ENCODE measurements at places on chromosomes 4 and X.

GRCh38 chr4:72383439-72383838 is 185.6 kb downstream of the ADAMTS3 start:
- DNase-seq = no peak

GRCh38 chr4:145852256-145852839 is 86.3 kb downstream of the ZNF827 start:
- no peak for DNase-seq

DNA sequence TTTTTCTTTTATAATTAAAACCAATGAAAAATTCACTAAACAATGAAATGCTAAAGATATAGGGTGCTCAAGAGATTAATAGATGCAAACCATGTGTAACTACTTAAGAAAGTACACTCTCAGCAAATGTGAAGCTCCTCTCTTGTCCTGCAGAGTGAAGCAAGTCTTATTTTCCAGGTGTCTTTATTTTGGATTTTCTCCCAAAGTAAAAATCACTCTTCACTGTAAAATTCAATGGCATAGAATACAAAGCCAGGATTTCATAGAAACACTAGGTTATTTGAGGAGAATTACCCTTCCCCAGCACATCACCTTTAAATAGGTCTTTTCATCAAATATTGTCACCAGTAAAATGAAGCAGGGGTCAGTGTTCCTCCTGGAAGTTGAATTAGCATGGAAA is 57.0 kb upstream of the GIMD1 start:
- no peak for DNase-seq

GRCh38 chr4:55733932-55734331 is 85.7 kb upstream of the EXOC1L start:
- DNase-seq = peak; percentile 8

DNA sequence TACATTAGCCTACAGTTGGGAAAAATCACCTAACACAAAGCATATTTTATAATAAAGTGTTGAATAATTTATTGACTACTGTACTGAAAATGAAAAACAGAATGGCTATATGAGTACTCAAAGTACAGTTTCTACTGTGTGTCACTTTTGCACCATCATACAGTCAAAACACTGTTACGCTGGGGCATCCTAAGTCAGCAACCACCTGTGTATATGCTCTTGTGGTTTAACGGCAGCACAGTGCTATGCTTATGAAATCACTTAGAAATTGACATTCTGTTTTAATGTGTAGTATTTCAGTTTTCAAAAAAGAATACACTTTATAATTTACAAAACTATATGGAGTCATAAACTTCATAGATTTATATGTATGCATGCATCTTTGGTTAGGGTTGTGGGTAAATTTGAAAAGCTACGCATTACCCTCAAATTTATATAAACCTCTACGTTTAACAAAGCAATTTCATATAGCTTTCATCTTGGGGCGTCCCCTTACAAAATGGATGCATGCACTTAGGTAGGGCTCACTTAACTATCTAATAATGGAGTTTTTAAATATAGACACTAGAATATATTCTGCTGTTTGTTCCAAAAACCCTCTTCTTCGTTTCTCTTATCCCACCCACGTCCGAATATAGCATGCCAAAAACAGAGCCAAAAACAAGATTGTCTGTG is 690 bp upstream of the NEIL3 start:
- DNase-seq = peak; percentile 88

DNA sequence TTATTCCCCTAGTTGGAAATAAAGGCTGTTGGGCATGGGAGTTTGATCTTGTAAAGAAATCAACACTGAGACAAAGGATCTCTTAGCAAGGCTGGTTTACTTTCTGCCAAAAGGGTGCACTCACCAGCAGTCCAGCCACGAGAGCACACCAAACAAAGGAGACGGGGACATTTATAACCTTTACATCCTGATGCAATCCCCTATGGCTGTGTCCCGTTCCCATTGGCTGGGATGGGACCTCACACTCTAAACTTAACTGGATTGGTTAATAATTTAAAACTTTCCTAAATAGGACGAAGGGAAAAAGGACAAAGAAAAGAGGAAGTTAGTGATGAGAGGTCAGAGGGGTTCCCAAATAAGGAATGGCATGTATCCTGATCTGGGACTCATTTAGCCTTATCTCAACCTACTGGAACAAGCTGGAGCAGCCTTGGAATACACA is 17.9 kb downstream of the METAP1 start:
- no peak for DNase-seq

DNA sequence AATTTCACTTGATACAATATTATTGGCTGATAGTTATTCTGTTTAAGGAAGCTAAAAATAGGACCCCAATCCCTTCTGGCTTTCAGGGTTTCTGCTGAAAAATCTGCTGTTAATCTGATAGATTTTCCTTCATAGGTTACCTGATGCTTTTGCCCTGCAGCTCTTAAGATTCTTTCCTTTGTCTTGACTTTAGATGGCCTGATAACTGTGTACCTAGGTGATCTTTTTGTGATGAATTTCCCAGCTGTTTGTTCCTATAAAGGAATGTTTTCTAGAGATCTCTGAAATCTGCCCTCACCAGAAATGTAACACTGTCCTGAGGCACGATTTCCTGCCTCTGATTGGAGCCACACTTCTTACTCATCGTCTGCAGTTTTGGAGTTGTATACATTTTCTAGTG is 69.4 kb upstream of the PRDM5 start:
- DNase-seq = no peak

- no peak for DNase-seq
These were observed 109.3 kb downstream of the NFKB1 start for GRCh38 chr4:102610476-102610875.

DNA sequence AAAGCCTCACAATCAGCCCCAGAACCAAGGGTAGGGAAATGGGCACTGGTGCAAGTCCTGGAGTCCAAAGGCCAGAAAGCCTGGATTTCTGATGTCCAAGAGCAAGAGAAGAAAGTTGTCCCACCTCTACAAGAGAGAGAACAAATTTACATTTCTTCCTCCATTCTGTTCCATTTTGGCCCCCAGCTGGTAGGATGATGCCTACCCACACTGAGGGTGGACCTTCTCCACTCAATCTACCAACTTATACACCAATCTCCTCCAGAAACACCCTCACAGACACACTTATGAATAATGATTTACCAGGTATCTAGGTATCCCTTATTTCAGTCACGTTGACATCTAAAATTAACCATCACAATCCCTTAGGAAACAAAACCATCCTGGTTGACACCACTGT is 367.8 kb upstream of the GRIA3 start:
- DNase-seq = no peak

- DNase-seq = no peak
These were observed 194.2 kb downstream of the CLCN4 start for GRCh38 chrX:10350981-10351380.

- DNase-seq = no peak
These were observed 175.9 kb downstream of the DCLK2 start for GRCh38 chr4:150253965-150254630.

DNA sequence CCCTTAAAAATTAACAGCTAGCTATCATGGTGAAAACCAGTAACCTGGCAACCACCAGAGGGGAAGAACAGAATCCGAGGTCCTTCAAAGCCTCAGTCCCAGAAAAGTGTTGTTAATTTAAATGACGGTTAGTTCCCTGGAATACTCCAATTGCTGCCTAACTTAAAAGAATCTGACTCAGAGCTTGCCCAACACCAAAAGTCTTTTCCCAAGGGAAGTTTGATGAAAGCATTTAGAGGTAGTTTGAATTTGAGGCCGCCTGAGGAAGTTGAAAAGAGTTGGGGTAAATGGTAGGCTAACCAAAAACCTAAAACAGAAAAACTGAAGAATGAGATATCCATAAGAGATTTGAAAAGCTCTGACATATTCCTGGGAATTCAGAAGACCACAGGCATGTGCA is 46.6 kb downstream of the IL13RA2 start:
- no peak for DNase-seq

GRCh38 chrX:10906866-10907265 is 204.3 kb upstream of the HCCS start:
- DNase-seq = no peak

DNA sequence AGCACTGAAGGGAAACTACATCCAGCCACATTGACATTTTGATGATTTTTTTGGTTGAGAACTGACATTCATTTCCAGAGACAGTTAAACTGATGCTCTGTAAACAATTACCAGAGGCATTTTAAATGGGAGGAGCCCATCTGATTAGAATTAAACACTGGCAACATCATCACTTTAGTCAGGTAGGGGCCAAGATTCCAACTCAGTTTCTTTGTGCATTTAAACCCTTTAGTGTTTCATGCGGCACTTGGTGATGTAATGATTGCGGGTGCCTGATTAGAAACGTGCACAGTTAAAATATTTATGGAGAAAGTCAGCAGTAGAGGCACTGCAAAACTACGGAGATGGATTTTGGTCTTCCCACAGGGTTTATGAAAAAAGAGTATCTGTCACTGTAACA is 16.1 kb downstream of the TNIP3 start:
- DNase-seq = no peak

DNA sequence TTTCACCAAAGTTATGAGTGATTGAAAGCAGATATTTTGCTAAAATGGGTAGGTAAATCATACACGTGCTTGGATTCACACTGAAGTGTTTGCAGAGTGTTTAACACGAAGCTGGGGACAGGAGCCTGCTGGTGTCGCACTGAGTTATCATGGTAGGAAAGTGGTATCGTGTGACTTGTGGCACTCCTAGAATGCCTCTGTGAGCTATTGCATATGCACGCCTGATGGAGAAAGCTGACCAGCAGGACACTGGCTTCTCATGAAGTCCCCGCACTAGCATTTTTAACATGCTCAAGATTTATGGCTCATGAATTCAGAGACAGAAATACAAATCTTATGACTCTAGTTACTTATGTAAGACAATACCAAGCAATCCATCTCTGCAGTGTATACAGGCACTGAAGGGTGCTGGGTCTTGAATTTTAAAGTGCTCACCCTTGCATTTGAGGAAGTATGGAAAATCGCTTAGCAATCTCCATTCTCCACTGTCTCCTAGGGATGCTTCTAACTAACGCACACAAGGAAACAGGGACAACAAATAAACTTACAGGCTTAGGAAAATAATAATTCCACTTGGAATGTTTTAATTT is 19.8 kb downstream of the VCX3B start:
- no peak for DNase-seq

DNA sequence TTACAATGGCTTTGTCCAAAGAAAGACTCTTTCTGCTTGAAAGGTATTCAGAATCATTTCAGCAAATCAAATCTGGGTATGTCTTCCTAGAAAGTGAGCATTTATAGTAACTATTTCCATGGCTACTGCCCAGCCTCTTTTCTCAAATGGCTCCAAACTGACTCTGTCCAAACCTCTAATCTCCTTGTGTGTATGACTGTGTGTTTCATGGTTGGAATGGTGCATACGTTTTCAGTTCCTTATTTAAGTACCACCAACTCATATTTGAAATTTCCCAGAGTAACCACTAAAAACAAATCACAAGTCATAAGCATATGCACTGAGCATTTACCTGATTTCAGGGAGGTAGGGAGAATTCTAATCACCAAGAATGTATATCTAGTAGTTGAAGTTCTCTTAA is 106.0 kb downstream of the TMEM144 start:
- DNase-seq = no peak

DNA sequence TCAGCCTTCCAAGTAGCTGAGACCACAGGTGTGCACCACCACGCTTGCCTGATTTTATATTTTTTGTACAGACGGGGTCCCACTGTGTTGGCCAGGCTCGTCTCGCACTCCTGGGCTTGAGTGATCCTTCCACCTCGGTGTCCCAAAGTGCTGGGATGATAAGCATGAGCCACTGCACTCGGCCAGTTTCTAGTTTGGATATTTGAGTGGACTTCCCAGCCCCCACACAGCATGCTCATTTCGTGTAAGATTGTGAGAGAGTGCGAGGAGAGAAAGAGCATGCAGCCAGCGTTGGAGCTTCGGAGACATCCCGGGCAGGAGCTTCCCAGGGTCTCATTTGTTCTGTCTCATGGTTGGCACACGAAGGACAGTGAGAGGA is 31.8 kb downstream of the ARSD start:
- no peak for DNase-seq

DNA sequence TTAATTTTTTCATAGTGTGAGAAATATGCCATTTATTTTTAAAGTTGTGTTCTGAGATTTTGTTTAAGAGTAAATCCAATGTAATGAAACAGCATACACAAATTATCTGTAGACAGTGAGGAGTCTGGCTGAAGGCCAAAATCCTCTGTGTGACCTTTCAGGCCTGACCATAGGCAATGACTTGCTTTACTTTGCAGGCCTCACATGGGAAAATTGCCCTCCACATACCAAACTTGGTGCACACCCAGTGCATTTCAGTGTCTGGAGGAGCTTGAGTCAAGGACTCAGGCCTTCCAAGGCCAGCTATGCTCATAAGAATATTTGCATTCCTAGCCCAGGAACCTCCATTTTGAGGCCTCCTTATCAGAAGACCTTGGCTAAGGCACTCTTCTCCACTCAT is 430.1 kb downstream of the GABRG1 start:
- no peak for DNase-seq

DNA sequence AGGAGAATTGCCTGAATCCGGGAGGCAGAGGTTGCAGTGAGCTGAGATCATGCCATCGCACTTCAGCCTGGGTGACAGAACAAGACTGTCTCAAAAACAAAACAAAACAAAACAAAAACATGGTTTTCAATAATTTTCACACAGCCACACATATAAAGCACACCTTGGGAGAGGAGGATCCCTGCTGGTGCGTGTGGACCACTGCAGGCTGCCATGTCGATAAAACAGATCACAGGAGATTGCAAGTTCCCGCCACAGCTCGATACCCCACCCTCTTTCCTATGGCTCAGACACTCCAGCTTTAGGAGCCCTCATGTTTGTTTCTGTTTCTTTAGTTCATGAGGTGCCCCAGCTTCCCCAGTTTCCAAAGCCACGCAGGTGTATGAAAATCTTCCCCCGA is 31.3 kb upstream of the CLDN24 start:
- DNase-seq = no peak

- no peak for DNase-seq
These were observed 61.3 kb downstream of the ENPP6 start for GRCh38 chr4:184156163-184156920.

DNA sequence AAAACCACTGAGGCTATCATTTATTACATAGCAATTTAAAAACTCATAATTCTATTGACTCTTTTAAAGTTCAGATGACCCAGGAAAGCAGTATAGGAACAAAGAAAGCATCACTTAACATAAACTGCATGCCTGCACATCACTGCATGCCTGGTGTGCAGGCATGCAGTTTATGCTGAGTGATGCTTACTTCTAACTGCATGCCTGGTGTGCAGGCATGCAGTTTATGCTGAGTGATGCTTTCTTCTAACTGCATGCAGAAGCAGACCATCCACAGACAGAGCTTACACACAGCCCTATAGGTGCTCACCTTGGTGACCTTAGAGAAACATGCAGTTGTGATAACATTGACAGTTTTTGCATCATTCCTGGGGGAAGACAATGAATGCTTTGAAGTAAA is 17.0 kb downstream of the SDAD1 start:
- no peak for DNase-seq

- DNase-seq = no peak
These were observed 17.0 kb downstream of the MTHFD2L start for GRCh38 chr4:74174941-74175340.
